ENCODE measurements at places on chromosomes 2 and 18.

- no peak for DNase-seq
Measured at GRCh38 chr18:63837590-63837989, 49.9 kb upstream of the SERPINB2 start.

DNA sequence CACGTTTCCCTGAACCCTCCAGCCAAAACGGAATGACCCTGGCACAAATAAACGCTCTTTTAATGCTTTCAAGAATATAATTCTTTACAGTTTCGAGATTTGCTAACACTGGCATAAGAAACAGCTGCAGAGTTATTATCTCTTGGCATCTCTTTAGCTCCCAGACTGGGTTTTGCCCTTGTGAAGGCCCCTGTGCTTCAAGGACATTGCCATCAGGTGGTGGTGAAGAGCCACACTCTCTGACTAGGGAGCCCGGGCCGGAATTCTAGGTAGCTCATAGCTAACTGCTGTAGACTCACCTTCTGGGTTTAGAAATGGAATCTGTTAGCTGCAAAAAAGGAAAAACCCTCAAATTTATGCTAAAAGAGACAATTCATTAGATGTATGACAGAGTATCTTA is 13.3 kb upstream of the GALNT14 start:
- DNase-seq, result no peak

- DNase-seq, result no peak
Measured at GRCh38 chr18:60196836-60197606, 175.6 kb downstream of the MC4R start.

DNA sequence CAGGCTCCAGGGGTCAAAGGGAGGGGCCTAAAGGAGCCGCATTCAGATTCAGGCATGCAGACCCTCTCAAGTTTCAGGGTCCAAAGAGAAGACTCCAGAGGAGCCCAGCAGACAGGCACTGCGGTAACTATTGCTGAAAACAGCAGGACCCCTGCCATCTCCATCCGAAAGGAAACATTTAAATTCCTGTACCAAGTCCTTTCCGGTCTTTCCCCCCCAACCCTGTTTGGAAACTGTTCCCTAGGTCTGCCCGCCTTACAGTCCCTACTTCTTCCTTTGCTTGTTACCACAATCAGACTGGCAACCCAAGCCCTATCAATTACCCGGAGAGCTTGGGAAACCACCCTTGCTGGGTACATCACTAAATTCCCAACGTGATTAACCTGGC is 82.0 kb downstream of the DNMT3A start:
- DNase-seq, result no peak

DNA sequence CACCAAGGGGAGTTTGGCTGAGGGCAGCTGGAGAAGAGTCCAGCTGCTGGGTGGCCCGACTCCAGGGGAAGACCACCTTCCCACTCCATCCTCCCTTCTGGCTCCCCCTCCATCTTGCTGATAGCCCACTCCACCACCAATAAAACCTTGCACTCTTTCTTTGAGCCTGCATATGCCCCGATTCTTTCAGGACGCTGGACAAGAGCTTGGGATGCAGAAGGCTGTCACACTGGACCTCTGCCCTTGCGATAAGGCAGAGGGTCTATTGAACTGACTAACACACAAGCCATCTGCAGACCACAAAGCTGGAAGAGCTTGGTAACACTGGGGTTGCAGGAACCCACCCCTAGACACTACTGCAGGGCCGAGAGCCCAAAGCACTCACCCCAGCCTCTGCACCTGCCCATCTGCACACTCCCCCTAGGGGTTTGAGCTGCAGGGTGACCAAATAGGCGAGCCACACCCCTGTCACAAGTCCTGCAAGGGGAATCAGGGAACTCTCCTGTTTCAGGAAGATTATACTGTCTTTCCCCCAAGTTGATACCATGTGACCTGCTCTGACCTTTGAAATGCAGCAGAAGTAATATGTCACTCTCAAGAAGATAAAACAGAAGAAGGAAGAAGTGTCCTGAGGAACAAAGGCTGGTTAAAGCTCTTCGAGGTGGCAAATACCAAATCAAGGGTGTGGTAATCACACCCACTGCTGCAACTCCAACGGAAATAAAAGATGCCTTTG is 70.5 kb downstream of the SMAD4 start:
- DNase-seq, result no peak

GRCh38 chr2:38733300-38733971 is 17.7 kb downstream of the SRSF7 start:
- DNase-seq, result no peak
